ENCODE measurements at places on chromosomes 11 and 22.

- no peak for DNase-seq
These were observed 22.9 kb upstream of the FCHSD2 start for GRCh38 chr11:73164803-73165540.

DNA sequence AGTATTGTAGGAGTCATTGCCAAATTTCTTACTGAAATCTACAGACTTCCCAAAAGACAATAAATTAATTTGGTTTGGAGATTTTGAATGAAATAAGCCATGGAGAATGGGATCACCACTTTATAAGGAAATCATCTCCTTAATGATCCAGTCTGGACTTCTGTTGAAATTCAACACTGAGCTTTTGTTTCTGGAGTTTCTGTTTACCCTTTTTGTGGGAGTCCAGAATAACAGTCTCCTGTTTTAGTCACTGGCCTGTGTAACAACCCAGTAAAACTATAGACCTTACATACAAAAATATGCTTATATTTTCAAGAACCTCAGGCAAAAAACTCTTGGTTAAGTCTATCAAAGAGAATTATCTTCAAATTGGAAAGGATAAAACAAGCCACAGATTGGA lies 321.7 kb upstream of the PLET1 start:
- no peak for DNase-seq

DNA sequence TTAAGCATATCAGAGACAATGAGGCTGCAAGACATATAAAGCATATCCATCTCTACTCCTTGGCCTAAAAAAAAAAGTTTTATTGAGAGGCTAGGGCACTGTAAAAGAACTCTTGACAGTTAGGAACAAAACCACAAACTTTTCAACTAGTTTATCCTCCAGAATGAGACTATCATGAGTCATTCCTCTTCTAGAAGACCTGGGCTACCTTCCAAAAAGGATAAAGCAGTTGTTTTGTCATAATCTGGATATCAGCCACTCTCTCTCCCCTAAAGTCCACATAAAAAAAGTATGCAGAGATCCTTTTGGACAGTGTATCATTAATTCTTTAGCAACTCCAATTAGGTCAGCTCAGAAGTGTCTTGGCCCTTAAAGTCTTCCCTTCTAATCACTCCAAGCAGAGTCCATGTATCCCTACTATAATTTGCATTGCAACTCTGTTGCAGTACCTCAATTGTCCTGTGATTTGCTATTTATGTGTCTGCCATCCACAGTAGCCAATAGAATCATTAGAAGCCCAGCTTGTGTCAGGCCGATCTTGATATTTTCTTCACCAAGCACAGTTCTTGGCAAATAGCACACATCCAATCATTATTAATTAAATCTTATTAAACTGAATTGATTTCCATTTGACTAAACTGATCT lies 10.4 kb downstream of the OR51T1 start:
- DNase-seq: no peak

DNA sequence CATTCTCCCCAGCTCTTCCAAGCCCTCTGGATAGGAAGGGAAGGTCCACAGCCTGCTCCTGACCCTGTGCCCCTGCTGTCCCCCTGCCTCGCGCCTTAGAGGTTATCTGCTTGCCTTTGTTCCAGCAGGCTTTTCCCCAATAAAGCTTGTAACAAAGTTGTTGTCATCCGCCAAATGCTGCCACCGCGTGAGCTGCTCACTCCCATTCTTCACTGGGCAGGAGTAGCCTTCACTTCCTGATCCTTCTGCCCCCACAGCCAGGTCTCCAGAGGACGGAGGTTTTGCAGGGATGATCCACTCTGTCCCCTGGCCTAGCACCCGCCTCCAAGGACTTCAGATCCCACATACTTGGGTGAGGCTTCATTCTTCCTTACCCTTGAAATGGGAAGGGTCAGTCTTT lies 94.0 kb upstream of the RASSF10 start:
- DNase-seq: no peak

- no peak for DNase-seq
These were observed 23.7 kb downstream of the NCF4 start for GRCh38 chr22:36884349-36885158.
